Inflammatory macrophage treated with lipopolysaccharide for 1 hour (primary cell): ENCODE measurements at places on chromosomes 7 and 10.

- no peak for DNase-seq
Measured at GRCh38 chr7:12064586-12065127, 146.4 kb upstream of the TMEM106B start.

GRCh38 chr7:91181949-91182348 lies 82.3 kb upstream of the FZD1 start:
- peak; percentile 12 for DNase-seq

DNA sequence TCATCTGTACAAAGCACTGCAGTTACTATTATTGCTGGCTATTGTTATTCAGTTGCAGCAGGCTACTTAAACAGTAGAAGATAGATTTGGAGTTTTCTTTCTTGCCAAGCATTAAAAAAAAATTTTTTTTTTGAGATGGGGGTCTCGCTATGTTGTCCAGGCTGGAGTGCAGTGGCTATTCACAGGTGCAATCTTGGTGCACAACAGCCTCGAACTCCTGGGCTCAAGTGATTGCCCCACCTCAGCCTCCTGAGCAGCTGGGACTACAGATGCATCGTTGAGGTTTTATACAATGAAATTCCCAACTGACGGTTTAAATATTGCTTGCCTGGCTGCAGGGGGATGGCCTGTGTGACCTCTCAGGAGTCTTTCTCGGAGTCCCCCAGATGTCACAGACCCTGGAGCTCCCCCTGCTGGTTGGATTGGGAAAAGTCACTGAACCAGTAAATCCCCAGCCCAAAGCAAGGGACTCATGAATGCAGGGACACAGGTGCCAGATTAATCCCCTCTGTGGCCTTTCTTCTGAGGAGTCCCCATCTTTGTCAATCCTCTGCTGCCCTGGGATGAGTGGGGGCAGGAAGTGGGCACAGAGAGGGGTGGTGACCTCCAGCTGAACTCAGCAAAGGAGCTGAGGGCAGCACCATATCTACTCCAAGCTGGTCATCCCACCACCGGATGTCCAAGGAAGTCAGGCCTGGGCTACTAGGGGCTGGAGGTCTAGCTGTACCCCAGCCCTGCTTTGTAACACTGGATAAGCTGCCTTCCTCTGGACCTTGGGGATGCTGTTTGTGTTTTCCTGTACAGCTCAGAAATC lies 149.6 kb downstream of the C10orf105 start:
- DNase-seq: peak; percentile 48

DNA sequence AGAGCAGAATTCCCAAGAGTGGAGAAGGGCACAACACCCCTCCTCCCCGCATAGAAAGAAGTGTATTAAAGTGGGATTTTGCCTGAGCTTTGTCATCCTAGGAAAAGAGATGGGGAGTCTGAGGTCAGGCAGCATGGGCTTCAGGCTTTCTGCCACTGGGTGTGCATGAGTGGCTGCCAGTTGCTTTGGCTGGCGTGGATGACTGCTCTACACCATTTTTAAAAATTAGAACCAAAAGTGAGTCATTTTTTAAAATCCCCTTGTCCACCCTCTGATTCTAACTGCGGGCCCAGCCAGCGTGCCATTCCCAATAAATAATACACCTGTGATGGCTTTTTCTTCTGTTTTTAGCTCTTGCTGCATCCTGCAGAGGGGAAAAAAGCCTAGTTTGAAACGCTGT lies 13.4 kb downstream of the SLC29A3 start:
- no peak for DNase-seq

GRCh38 chr10:14838582-14839304 lies 637 bp downstream of the HSPA14 start:
- DNase-seq: peak; percentile 9

DNA sequence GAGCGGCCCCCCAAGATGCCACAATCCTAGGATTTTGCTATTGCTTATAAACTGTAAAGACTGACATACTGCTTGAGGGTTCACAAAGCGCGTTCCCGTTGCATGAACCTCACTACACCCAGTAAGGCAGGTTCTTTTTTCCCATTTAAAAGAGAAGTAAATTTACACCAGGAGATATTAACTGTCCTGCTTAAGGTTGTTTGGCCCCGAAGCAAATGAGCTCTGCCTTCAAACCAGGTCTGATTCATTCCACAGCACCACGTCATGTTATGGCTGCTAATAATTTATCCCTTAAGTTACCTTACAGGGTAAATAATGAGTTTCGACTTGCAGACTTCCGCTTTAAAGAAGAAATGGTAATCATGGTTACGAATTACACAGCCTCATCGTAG lies 559 bp upstream of the FKBP14 start:
- peak; percentile 34 for DNase-seq
